ENCODE measurements at places on chromosomes 12 and 14. TPM values are rescaled to one million over a fixed set of nuclear protein-coding genes. Genes with fewer than 3 reads are reported as not detected.

Gene PRB2
- not detected for total RNA-seq

Gene KRT71
- total RNA-seq: not detected

GRCh38 chr12:49138587-49138986 lies 7.4 kb upstream of the TUBA1B start:
- H3K4me3 ChIP-seq: no peak overlapping the region
- peaks cover 6% of the 10 kb centered on the region for H3K4me1 ChIP-seq
- DNase-seq: no peak
- H3K27ac ChIP-seq: no peak overlapping the region
- H3K27me3 ChIP-seq: no peaks in the 10 kb centered on the region

Gene PZP
- not detected for total RNA-seq

Gene C12orf50
- total RNA-seq: 0.07 TPM

GRCh38 chr12:111174251-111174960 lies 194.5 kb downstream of the PHETA1 start:
- no peaks in the 10 kb centered on the region for H3K36me3 ChIP-seq
- peaks cover 11% of the 10 kb centered on the region for H3K27me3 ChIP-seq
- H3K27ac ChIP-seq: no peak overlapping the region
- peaks cover 5% of the 10 kb centered on the region for H3K4me1 ChIP-seq
- peak; percentile 19 for DNase-seq

GRCh38 chr12:75923964-75924666 lies 107.5 kb downstream of the PHLDA1 start:
- peaks cover 28% of the 10 kb centered on the region for H3K27me3 ChIP-seq
- H3K4me3 ChIP-seq: no peak overlapping the region
- no peak overlapping the region for H3K27ac ChIP-seq
- no peaks in the 10 kb centered on the region for H3K4me1 ChIP-seq
